Epithelial cell of proximal tubule (primary cell): ENCODE measurements at places on chromosomes 6 and 20. TPM values are rescaled to one million over a fixed set of nuclear protein-coding genes. Genes with fewer than 3 reads are reported as not detected.

SLC22A7 gene
- total RNA-seq, result not detected in 2 replicates

- DNase-seq, result no peak
Observed at GRCh38 chr20:37573626-37574198, 46.0 kb upstream of the BLCAP start.

- no peak for DNase-seq
Observed at GRCh38 chr20:51236421-51236820, 213.5 kb upstream of the KCNG1 start.

GRCh38 chr6:114390176-114390575, 47.4 kb upstream of the HS3ST5 start:
- no peak for DNase-seq
